ENCODE measurements at places on chromosomes 4 and X. TPM values are rescaled to one million over a fixed set of nuclear protein-coding genes. Genes with fewer than 3 reads are reported as not detected.

DNA sequence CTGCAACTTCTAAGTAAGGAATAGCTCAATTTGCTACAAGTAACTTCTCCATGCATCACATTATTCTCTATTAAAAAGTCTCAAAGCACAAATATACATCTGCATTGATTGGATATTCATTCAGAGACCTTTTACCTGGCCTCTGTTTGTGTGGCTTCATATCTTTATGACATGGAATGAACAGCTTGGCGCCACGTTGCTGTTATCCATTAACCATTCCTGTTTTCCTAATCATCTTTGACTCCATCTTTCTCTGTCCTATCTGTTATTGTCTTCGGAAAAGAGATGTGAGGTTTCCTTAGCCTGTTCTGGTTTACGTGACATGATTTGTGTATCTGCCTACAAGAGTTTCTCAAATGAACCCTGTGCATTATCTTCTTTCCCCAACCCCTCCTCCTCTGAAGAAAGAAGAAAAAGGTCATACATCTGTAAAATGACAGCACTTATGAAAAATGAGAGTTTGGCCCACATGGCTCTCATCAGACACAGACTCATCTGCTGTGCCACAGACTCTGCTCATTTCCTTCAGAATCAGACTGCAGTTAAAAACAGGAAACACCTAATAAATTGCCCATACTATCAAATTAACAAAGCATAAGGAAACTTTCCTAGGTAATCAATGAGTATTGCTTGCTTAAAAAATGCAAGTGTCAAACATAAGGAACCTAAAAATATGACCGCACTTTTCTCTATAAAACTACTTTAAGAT lies 347.6 kb upstream of the FAM241A start:
- H3K4me3 ChIP-seq: no peak overlapping the region
- no peaks in the 10 kb centered on the region for H3K4me1 ChIP-seq
- H3K36me3 ChIP-seq: no peaks in the 10 kb centered on the region
- no peak overlapping the region for H3K27ac ChIP-seq
- DNase-seq: no peak

DNA sequence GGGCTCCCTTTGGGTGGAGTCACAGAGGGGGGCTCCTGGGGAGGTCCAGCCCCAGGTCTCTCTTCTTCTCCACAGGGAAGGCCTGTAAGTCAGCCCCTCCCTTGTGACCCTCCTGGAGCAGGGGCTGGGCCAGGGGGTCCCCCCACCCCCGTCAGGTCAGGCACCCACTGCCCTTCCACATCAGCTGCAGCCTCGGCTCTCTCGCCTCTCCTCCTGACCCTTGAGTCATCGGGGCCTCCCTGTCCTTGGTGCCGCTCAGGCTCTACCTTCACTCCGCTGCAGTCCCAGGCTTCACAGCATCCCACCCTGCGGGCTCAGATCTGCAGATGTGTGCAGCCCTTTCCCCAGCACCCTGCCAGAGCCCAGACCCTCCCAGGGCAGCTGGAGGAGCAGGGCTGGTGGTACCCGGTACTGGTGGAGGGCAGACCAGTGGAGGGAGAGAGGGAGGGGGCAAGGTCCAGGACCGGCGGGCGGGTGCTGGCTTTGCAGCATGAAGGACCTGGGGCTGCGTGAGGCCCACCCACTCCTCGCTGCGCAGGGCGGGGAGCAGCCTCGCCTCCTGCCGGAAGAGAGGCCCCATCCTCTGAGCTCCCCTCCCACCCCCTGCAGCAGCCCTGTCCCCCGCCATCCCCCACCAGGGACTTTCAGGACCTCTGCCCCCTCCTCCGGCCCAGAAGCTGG lies 117.1 kb downstream of the FAM53A start:
- H3K27me3 ChIP-seq: peaks cover 4% of the 10 kb centered on the region
- peaks cover 3% of the 10 kb centered on the region for H3K4me1 ChIP-seq
- no peak for DNase-seq
- H3K4me3 ChIP-seq: no peak overlapping the region
- H3K36me3 ChIP-seq: no peaks in the 10 kb centered on the region

DNA sequence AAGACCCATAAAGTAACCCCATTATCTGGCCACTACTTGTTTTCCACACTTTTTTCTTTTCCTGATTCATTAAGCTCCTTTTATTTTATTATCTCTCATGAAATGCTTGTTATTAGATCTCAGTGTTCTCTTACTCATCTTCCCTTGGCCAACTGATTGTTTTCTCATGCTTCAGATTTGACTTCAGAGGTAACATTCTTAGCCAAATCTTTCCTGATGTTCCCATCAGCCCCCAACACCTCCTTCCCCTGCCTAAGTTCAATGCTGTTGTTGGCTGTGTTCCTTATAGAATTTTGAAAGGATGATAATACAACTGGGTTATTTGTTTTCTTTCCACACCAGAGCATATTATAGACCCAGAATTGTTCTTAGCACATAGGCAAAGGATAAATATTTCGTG lies 75.6 kb downstream of the BMPR1B start:
- H3K4me3 ChIP-seq: no peak overlapping the region
- no peaks in the 10 kb centered on the region for H3K36me3 ChIP-seq
- DNase-seq: no peak
- H3K27ac ChIP-seq: no peak overlapping the region
- peaks cover 7% of the 10 kb centered on the region for H3K27me3 ChIP-seq
- H3K4me1 ChIP-seq: no peaks in the 10 kb centered on the region

Gene UGT2B11
- not detected for total RNA-seq

DNA sequence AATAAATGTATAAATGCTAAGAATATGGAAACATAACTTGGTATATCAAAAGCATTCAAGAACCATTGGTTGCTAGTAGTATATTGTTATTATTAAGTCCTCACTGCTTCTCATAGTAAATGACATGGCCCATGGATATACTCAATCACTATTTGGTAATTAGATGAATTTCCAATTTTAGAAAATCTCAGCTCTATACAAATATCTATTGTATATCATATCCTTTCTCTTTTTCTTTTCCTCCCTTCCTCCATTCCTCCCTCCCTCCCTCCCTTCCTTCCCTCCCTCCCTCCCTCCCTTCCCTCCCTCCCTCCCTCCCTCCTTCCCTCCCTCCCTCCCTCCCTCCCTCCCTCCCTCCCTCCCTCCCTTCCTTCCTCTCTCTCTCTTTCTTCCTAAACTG lies 514.4 kb upstream of the LCORL start:
- no peak overlapping the region for H3K4me3 ChIP-seq
- DNase-seq: no peak
- H3K27me3 ChIP-seq: peaks cover 7% of the 10 kb centered on the region
- no peaks in the 10 kb centered on the region for H3K4me1 ChIP-seq
- H3K27ac ChIP-seq: no peak overlapping the region

Gene SCML1
- 11.4 TPM for total RNA-seq

Gene CT55
- total RNA-seq: not detected

Gene FOXR2
- total RNA-seq: not detected

- no peak overlapping the region for H3K4me3 ChIP-seq
- H3K27me3 ChIP-seq: no peaks in the 10 kb centered on the region
- H3K27ac ChIP-seq: no peak overlapping the region
- DNase-seq: no peak
Measured at GRCh38 chrX:103999234-103999633, 14.3 kb downstream of the H2BW1 start.

DNA sequence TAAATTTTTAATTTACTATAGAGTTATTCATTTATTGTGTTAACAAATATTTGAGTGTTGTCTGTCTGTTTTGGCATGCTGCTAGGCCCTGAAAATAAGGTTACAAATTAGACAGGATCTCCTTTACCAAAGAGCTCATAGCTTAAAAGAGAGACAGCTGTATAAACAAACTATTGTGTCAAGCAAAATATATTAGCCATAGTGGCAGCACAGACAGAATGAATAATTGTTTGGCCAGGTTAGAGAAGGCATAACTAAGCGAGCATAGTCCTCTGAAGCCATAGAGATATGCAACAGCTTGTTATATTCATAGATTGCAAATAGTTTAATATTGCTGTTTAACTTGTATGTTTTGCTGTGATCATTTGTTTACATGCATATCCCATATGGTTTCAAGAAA lies 66.7 kb upstream of the NDUFC1 start:
- H3K4me3 ChIP-seq: no peak overlapping the region
- no peaks in the 10 kb centered on the region for H3K27me3 ChIP-seq
- no peak for DNase-seq
- H3K36me3 ChIP-seq: peaks cover 34% of the 10 kb centered on the region

DNA sequence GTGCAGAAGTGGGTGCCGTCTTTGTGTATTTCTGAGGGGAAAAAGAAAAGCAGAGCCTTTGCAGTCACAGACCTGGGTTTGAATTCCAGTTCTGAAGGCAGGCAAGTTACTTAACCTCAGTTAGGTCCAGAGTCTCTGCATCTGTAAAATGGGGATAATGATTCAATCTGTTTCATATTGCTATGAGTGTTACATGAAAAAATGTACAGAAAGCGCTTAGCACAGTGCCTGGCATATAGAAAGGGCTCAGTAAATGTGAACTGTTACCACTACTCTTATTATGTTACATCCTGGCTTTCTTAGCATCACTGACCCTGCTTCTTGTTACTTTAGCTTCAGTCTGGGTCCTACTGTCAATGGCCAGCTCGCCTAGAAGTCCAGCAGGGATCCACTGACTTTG lies 45.9 kb downstream of the DOCK11 start:
- peaks cover 41% of the 10 kb centered on the region for H3K4me1 ChIP-seq
- no peak overlapping the region for H3K4me3 ChIP-seq
- peak overlapping the region; percentile 42 for H3K27ac ChIP-seq
- no peaks in the 10 kb centered on the region for H3K27me3 ChIP-seq
- peaks cover 13% of the 10 kb centered on the region for H3K36me3 ChIP-seq

Gene KIT
- total RNA-seq: not detected

Gene KIF4A
- total RNA-seq: 29.6 TPM

GRCh38 chrX:1205681-1206611 lies 6.5 kb downstream of the CRLF2 start:
- H3K4me3 ChIP-seq: peak overlapping the region; percentile 72
- DNase-seq: peak; percentile 67
- H3K27ac ChIP-seq: peak overlapping the region; percentile 72
- no peaks in the 10 kb centered on the region for H3K27me3 ChIP-seq

GRCh38 chr4:138177278-138177968 lies 64.7 kb downstream of the SLC7A11 start:
- H3K27me3 ChIP-seq: no peaks in the 10 kb centered on the region
- peaks cover 3% of the 10 kb centered on the region for H3K36me3 ChIP-seq
- no peaks in the 10 kb centered on the region for H3K4me1 ChIP-seq
- no peak overlapping the region for H3K4me3 ChIP-seq

GRCh38 chr4:57080781-57081650 lies 29.2 kb downstream of the IGFBP7 start:
- no peak for DNase-seq
- peaks cover 11% of the 10 kb centered on the region for H3K27me3 ChIP-seq

- H3K4me1 ChIP-seq: peaks cover 27% of the 10 kb centered on the region
- H3K27me3 ChIP-seq: no peaks in the 10 kb centered on the region
- no peak for DNase-seq
- no peak overlapping the region for H3K27ac ChIP-seq
- peaks cover 14% of the 10 kb centered on the region for H3K36me3 ChIP-seq
Measured at GRCh38 chrX:85037114-85037513, 33.4 kb downstream of the APOOL start.

Gene GABRA4
- not detected for total RNA-seq

DNA sequence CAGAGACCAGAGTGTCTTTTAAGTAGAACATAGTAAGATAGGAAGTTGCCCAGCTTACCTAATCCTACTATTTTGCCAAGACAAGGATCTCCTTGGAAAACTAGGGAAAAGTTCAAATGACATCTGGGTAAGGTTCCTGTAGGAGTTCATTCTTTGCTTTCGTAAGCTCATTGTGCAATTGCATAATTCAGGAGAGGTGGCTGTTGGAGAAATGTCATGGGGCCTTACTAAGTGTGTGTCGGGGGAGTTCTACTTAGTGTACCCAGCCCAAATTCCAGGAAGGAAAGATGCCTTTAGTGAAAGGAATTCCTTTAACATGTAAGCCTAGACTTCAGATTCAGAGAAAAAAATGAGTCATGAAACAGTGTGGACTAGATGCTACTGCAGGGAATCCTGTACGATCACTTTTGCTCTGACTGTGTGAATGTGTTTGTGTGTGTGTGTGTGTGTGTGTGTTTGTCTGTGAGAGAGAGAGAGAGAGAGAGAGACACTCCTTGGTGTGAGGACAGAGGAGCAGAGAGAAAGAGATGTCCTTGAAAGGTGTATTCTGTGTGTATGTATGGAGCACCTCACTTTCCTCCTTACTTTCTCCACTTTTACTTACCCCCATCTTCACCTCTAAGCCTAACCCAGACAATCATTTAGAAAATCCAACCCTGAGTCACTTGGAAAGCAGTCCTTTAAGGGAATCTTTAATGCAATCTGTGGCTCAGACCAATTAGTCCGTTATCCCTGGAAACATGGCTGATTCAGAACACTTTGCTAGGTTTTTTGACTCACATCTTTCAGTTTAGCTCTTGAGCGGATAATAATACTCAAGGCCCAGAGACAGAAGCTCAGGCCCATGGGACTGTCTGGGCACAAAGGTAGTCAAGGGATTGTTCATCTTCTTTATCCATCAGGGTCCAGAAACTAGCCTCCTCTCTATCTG lies 114.5 kb upstream of the ACSL4 start:
- H3K4me3 ChIP-seq: no peak overlapping the region
- peaks cover 19% of the 10 kb centered on the region for H3K4me1 ChIP-seq
- H3K27me3 ChIP-seq: no peaks in the 10 kb centered on the region
- H3K27ac ChIP-seq: no peak overlapping the region

- no peak overlapping the region for H3K27ac ChIP-seq
- H3K27me3 ChIP-seq: no peaks in the 10 kb centered on the region
Measured at GRCh38 chr4:150573534-150573933, 8.4 kb upstream of the MAB21L2 start.

GRCh38 chr4:80215449-80216052 lies 18.2 kb downstream of the PRDM8 start:
- DNase-seq: no peak
- no peaks in the 10 kb centered on the region for H3K36me3 ChIP-seq
- no peak overlapping the region for H3K27ac ChIP-seq

DNA sequence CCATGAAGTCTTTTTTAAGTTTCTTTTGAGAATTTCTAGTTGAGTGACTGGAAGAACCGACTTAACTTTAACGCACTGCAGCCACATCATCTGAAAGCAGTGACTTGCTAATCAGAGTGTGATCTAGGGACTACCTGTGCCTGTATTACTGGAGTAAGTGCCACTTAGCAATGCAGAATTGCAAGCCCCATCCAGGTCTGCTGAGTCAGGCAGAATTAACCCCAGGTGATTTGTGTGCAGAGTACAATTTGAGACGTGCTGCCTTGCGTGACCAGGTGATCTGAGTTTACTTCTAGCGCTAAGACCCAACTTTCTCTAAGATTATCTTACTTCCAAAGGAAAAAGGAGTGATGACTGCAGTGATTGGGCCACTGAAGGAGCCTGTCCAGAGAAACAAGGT lies 85.3 kb downstream of the CLCN4 start:
- H3K27ac ChIP-seq: no peak overlapping the region
- DNase-seq: no peak

GRCh38 chr4:38242101-38242500 lies 281.9 kb downstream of the PTTG2 start:
- H3K4me3 ChIP-seq: no peak overlapping the region
- H3K36me3 ChIP-seq: no peaks in the 10 kb centered on the region
- H3K27ac ChIP-seq: no peak overlapping the region
- DNase-seq: no peak
- no peaks in the 10 kb centered on the region for H3K27me3 ChIP-seq
- H3K4me1 ChIP-seq: peaks cover 15% of the 10 kb centered on the region

GRCh38 chrX:121122332-121122731 lies 74.9 kb downstream of the GLUD2 start:
- H3K27ac ChIP-seq: no peak overlapping the region
- H3K27me3 ChIP-seq: no peaks in the 10 kb centered on the region
- no peak overlapping the region for H3K4me3 ChIP-seq
- no peaks in the 10 kb centered on the region for H3K36me3 ChIP-seq

GRCh38 chr4:38482696-38483095 lies 181.3 kb upstream of the KLF3 start:
- peaks cover 11% of the 10 kb centered on the region for H3K4me1 ChIP-seq
- no peak overlapping the region for H3K4me3 ChIP-seq
- no peak overlapping the region for H3K27ac ChIP-seq
- H3K27me3 ChIP-seq: no peaks in the 10 kb centered on the region

GRCh38 chrX:125202591-125203248 lies 117.0 kb upstream of the TEX13C start:
- H3K27me3 ChIP-seq: peaks cover 33% of the 10 kb centered on the region
- H3K4me1 ChIP-seq: peaks cover 13% of the 10 kb centered on the region
- DNase-seq: peak; percentile 4
